DMS 273 treated with DMSO at 0.1 percent for 48 hours (cell line): ENCODE measurements at places on chromosomes 4 and X.

- no peak for DNase-seq
These were observed 514.3 kb downstream of the PDHA2 start for GRCh38 chr4:96354036-96354712.

DNA sequence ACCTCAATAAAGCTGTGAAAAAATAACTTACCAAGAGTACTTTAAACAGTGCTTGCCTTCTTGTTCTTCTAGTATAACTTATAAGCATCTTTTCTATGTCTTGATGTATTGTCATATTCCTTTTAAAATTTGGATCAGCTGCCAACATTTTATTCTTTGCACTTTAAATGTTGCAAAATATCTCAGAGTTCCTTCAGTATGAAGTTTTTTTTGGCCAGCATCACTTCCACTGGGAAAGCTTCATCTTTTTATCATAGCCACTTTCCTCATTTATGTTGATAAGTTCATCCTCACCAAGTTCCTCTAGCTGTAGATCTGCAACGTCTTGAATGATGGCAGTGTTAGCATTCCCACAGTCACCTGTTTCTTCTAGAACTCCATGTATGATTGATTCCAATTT, 24.2 kb downstream of the CXorf58 start:
- no peak for DNase-seq

- no peak for DNase-seq
These were observed 28.9 kb upstream of the WDFY3 start for GRCh38 chr4:84995386-84995785.

- no peak for DNase-seq
These were observed 11.6 kb downstream of the ZNF827 start for GRCh38 chr4:145927030-145927429.

- no peak for DNase-seq
These were observed 18.7 kb upstream of the GPR34 start for GRCh38 chrX:41670112-41670511.

GRCh38 chr4:169345316-169345721, 74.6 kb upstream of the SH3RF1 start:
- no peak for DNase-seq

DNA sequence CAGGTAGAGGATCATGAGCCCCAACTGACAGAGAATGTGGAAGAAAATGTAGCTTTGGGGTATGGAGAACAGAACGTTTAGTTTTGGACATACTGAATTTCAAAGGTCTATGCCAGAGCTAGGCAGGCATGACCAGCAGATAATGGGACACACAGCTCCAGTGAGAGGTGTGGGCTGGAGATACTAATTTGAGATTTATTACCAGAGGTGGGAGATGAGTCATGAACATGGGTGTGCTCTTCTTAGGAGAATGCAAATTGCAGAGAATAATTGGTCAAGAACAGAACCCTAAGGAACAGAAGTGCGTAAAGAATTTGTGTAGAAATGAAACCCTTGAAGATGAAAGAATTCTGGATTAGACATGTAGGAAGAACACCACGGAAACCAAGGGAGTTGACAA, 125.2 kb downstream of the PACRGL start:
- no peak for DNase-seq
